Right renal pelvis (tissue), 4 donors: ENCODE measurements at places on chromosomes 6 and 20.

- DNase-seq = no peak
Observed at GRCh38 chr6:5125152-5126006, 40.2 kb downstream of the PPP1R3G start.

DNA sequence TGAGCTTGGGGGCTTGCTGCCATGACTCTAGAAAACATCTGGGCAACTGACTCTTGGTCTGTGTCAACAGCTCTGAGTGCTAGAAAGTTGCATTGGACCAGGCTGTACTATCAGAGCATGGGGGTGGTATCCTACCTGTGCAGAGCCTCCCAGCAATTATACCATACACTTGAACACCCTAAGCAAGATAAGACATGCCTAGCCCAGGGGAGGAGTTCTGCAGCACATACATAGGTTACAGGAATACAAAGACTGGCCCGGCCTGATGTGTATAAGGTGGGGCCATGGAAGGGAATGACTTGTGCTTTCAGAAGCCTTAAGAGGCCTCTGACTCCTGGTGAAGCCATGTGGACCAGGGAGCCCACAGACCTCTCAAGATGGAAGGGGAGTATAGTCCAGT, 11.4 kb upstream of the MOCS1 start:
- no peak for DNase-seq

- DNase-seq = no peak
Observed at GRCh38 chr6:18585032-18585573, 198.0 kb downstream of the RNF144B start.

- no peak for DNase-seq
Observed at GRCh38 chr6:25534942-25535631, 116.9 kb upstream of the SCGN start.

DNA sequence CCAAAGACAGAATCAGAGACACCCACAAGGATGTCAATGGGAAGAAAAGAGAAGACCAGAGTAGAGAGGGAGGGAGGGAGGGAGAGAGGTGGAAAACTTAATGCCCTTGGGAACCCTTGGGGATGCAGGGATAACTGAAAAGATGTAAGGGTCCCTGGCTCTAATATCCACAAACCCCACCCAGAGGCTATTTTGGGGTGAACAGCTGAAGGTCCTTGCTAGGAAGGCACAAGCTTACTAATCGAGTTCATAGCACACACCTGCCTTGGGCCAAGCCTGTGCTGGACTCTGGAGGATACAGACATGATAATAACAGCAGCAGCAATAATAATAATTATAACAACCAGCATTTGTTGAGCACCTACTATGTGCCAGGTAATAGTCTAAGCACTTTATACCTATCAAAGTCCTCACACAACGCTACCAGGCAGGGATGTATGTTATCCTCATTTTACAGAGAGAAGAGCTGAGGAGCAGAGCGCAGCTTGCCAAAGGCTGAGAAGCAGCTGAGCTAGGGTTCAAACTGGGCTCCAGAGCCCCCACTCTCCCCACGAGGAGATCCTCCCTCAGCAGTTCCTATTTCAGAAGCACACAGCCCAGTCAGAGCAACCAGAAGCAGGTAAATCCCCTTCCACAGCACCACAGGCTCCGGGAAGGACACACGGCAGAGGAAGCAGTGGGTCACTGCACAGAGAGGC, 174.2 kb downstream of the ANKRD60 start:
- no peak for DNase-seq

- DNase-seq = no peak
Observed at GRCh38 chr6:129212081-129212480, 329.1 kb downstream of the LAMA2 start.
